ENCODE measurements at places on chromosomes 16 and 17.

DNA sequence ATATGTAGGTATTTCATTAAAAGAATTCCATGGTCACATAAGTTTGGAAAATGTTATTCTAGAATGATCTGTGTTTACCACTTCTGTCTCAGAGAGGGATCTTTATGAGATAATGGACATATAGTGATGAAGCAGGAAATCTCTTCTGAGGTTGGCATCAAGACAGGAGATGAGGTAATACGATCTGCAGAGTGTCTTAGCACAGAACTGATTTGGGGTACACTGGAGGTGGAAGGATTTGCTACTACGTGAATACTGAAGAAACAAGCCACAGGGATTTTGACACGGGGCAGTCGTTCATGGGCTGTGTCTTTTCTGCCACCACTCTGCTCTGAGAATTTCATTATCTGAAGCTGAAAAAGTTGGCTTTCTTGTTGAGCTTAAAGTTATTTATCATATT, 5.5 kb downstream of the CBFB start:
- no peak for DNase-seq

- no peak for DNase-seq
Measured at GRCh38 chr16:81142864-81143263, 46.7 kb upstream of the GCSH start.

DNA sequence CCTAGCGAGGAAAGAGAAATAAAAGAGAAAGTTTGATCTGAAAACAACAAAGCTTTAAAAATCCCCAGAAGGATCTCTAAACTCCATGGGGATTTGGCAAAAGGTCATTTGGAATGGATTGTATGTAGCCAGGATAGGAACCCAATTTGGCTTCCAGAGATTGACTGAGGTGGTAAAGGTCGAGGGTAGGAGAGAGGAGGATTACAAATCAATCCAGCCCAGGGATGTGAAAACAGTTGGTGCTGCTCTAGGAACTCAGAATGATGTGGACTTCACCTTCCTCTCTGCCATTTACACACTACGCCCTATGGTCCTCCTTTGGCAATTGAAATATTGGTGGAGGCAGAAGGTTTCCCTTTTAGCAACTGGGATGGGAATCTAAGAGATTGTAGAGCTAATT, 18.8 kb upstream of the SMIM36 start:
- no peak for DNase-seq

DNA sequence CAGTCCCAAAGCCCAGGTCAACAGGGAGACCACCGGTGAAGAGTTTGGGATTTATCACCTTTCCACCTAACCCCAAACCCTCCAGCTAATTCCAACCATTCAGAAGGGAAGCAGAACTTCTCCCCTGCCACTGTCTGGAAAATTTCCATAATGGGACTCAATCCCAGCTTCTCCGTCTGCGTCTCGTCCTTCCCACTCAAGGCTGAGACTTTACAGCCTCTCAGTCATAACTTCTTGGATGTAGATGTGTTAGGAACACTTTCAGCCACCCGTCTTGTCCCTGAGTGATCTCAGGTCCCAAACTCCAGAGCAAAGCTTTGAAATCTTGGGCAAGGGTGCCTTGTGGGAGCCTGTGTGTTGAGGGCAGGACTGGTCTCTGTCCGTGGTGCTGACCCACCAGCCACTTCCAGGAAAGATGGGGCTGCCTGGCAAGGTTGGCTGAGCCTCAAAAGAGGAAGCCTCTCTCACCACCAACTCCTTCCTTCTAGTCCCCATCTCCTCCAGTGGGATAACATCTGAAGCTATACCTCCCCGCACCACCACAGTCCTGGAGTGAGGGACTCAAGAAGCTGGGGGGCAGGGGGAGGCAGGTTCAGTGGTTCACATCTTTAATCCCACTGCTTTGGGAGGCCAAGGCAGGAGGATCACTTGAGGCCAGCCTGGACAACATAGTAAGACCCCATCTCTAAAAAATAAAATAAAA, 9.3 kb downstream of the GAS2L2 start:
- DNase-seq: no peak

DNA sequence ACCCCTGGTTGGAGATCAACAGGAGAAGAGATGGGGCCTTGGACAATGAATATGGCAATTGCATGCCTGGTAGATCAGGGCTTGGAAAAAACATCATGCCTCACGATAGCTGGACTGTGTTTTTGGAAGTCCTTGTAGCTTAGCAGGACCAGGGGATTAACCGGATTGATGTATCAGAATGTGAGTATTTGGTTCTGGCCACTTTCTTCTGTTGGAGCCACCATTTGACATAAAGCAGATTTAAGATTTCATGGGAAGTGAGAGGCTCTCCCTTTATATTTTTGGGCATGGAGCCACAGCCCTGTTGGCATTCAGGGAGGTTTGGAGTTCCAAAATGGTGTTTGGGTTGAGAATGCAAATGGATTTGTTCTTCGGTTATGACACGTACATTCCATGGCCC, 424.7 kb upstream of the MAF start:
- no peak for DNase-seq

GRCh38 chr17:44113868-44114840, 9.3 kb downstream of the HDAC5 start:
- no peak for DNase-seq

GRCh38 chr17:30545024-30545423, 67.8 kb downstream of the GOSR1 start:
- DNase-seq: no peak

DNA sequence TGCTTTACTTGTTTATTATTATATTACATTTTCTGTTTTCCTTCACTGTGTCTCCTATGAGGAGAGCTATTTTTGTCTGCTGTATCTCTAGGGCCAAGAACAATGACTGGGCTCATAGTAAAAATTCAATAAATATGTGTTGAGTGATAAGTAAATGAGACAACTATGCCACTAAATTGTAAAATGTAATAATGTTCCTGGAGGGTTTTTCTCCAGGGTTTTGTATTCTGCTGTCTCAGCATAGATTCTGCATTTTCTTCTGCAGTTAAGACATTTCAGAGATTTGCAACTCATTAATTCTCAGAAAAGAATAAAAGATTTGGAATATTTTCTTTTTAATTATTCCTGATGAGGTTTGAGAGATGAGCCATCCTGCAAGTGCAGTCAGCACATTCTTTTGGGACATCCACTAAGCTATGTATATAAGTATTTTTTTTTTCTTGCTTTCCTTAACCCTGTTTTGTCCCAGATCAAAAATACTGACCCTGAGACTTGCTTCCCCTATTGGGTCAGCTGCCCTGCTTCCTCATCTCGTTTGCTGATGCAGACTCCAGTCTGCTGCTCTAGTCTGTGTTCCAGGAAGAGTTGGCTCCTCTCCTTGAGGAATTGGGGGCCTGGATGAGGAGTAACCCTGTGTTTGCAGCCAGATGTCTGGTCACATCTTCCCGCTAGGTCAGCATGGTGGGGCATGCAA, 122.9 kb downstream of the ABCA8 start:
- no peak for DNase-seq

GRCh38 chr17:4366327-4367063, at the start of gene UBE2G1:
Gene UBE2G1, minus strand, starts transcription at chr17:4366675. Its CDS starts 359 bp downstream, at chr17:4366316.
- DNase-seq: peak; percentile 74

- DNase-seq: no peak
Measured at GRCh38 chr17:47731396-47731795, 1.6 kb upstream of the TBX21 start.

- DNase-seq: peak; percentile 77
Measured at GRCh38 chr17:41446806-41447205, 6.0 kb upstream of the KRT38 start.

DNA sequence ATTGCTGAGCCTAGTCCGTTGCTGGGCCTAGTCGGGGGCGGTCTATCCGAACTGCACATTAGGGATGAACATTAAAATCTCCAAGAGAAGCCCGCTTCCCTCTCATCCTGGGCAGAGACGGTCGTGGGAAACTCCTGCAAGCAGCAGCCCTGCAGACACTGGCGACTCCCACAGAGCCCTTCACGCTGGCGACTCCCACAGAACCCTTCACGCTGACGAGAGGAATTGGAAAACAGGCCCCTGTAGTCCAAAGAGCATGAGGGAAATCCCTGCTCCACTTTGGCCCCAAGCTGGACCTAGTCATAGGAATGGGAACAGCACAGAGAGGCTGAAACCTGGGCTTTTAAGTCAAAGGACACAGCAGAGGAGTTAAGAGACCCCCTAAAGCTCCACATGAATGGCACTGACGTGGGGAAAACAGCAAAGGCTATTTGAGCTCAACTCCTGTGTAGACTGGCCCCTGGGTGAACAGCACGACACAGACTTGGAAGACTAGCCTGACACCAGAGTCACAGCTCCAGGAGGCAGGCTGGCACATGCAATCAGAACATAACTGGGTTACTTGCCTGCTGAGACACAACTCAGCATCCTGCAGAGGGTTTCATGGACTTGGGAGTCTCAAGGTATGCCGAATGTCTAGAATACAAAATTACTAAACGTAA, 42.2 kb downstream of the WDR45B start:
- DNase-seq: no peak

DNA sequence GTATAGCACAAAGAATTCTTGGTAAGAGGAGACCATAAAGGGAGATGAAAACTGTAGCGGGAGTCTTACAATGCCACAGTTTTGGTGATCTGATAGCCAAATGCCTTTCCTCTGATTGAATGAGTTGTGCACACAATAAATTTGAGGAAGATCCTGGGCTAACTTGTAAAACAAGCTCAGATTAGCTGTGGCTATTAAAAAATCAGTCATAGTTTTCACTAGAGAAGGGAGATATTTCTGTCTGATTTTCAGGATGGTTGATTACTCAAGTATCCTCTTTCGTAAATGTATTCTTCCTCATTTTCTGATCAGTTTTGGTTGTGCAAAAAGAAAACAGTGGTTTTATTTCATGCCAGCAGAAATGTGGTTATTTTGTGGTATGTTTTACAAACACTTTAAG, 9.1 kb upstream of the METTL9 start:
- DNase-seq: peak; percentile 27

- DNase-seq: no peak
Measured at GRCh38 chr16:89764711-89765201, 43.4 kb downstream of the ZNF276 start.

- DNase-seq: no peak
Measured at GRCh38 chr17:54259476-54259875, 436.7 kb downstream of the KIF2B start.

GRCh38 chr17:73785958-73786743, 141.9 kb upstream of the SDK2 start:
- no peak for DNase-seq

DNA sequence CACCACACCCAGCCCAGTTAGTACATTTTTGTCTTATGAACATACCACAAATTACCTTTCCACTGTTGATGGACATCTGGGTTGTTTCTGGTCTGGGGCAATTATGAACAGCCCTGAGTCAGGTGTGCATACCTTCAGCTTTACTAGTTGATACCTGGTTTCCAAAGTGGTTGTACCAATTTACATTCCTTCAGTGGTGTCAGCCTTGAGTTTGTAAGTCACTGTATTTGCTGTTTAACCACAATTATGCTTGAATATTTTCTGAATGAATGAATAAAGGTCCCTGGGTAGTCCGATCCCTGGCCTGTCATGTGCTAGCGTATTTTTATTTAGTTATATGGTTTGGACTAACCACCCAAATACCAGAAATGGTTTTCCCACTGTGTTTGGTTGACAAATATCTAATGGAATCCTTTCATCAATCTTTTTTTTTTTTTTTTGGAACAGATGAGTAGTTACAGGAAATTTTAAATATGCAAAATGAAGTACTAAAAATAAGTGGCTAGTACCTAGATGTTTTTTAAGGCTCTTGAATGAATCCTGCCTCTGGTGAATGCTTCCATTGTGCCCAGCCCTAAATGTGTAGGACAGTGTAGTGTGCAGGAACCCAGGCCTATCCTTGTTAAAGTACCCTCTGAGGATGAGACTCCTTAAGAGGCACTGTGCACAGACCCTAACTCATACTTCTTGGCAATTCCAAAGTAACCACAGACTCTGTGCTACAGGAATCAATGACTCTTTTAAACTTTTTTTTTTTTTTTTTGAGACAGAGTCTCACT, 3.7 kb downstream of the DUSP14 start:
- DNase-seq: peak; percentile 98

DNA sequence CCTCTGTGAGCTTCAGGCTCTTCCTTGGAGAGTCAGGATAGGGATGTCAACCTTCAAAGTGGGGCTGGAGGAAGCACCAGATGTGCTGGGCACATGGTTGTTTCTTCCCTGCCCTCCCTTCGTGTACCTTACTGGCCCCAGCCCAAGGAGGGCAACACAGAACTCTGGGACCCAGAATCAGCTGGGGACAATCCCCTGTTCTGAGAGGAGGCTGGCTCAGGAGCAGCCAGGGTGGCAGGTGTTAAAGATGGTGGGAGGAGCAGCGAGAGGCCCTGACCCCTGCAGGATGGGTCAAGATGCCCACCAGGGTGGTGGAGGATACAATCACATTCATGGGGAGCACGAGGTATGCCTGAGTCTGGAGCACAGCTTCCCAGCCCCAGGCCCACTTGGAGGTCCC, 300.4 kb downstream of the ABCC12 start:
- DNase-seq: no peak

GRCh38 chr17:61593426-61593825, 2.4 kb upstream of the NACA2 start:
- DNase-seq: no peak

DNA sequence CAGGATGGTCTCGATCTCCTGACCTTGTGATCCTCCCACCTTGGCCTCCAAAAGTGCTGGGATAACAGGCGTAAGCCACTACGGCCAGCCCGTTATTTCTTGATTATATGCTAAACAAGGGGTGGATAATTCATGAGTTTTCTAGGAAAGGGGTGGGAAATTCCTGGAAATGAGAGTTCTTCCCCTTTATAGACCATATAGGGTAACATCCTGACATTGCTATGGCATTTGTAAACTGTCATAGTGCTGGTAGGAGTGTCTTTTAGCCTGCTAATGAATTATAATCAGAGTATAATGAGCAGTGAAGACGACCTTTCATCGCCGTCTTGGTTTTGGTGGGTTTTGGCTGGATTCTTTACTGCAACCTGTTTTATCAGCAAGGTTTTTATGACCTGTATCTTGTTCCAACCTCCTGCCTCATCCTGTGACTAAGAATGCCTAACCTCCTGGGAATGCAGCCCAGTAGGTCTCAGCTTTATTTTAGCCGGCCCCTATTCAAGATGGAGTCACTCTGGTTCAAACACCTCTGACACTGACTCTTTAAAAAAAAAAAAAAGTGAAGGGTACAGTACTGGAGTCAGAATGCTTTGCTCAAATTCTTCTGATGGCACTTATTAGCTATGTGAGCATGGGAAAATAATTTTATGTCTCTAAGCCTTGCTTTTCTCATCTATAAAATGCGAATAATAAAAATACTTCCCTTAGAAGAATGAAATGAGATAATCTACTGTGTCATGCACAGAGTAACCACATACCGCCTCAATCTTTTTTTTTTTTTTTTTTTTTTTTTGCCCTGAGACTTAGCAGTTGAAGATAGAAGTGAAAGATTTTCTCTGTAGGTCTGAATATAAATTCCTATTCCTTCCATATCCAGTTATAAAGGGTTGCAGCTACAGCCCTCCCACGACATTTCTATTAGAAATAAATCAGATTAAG, 5.1 kb upstream of the CALCOCO2 start:
- peak; percentile 29 for DNase-seq

- DNase-seq: no peak
Measured at GRCh38 chr16:50762241-50762640, 20.4 kb downstream of the CYLD start.

GRCh38 chr17:74298778-74299177, 24.7 kb downstream of the DNAI2 start:
- DNase-seq: no peak

Measured in BJ (cell line).